ENCODE measurements at places on chromosomes 13 and 19.
A peak's percentile ranks its signal among the peaks of the same experiment; 100 is the strongest.

GRCh38 chr19:45152504-45153338 is 8.1 kb downstream of the NKPD1 start:
- no peak for DNase-seq

- DNase-seq, result no peak
These were observed 50.2 kb upstream of the KLF2 start for GRCh38 chr19:16274447-16274846.

- DNase-seq, result no peak
These were observed 2.0 kb upstream of the USF2 start for GRCh38 chr19:35266520-35267352.

DNA sequence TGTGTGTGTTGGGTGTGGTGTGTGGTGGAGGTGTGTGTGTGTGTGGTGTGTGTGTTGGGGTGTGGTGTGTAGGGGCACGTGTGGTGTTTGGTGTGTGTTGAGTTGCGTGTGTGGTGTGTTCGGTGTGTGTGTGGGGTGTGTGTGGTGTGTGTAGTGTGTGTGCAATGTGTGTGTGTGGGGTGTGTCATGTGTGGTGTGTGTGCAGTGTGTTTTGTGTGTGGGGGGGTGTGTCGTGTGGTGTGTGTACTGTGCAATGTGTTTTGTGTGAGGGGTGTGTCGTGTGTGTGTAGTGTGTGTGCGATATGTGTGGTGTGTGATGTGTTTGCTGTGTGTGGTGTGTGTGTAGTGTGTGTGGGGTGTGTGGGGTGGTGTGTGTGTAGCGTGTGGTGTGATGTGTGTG is 6.0 kb upstream of the KPTN start:
- DNase-seq, result no peak

GRCh38 chr13:42001580-42001979 is 40.7 kb upstream of the VWA8 start:
- DNase-seq, result no peak

- peak; percentile 71 for DNase-seq
These were observed 24.6 kb upstream of the SEMA6B start for GRCh38 chr19:4583961-4584669.

GRCh38 chr13:111506125-111506524 is 185.7 kb downstream of the TEX29 start:
- no peak for DNase-seq

- DNase-seq, result peak; percentile 82
These were observed at the start of gene KATNAL1 for GRCh38 chr13:30307194-30307970. KATNAL1 (minus strand) TSS chr13:30307551; CDS start chr13:30283777, 23,774 bp downstream.

DNA sequence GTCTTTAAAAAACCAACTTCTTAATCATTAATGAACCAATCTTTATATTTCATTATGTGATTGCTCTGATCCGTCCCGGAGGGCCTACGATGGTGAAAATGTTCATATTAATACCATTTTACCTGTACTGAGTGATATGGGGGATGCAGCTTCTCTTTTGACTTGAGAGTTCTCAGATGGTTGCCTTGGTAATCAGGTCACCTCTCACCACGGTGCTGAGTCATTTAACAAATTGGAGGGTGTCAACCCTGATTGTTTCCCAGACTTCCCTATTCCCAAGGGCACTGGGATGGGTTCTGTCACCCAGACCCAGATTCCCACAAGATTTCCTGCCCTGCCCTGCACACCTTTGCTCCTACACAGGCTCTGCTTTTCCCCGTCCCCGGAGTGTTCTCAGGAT is 128.5 kb upstream of the TMTC4 start:
- DNase-seq, result no peak
